Naive thymus-derived CD4-positive, alpha-beta T cell (primary cell): ENCODE measurements at places on chromosomes 13 and 19. TPM values are rescaled to one million over a fixed set of nuclear protein-coding genes. Genes with fewer than 3 reads are reported as not detected.

GRCh38 chr13:61036715-61037114 is 378.9 kb downstream of the PCDH20 start:
- DNase-seq: no peak

DNA sequence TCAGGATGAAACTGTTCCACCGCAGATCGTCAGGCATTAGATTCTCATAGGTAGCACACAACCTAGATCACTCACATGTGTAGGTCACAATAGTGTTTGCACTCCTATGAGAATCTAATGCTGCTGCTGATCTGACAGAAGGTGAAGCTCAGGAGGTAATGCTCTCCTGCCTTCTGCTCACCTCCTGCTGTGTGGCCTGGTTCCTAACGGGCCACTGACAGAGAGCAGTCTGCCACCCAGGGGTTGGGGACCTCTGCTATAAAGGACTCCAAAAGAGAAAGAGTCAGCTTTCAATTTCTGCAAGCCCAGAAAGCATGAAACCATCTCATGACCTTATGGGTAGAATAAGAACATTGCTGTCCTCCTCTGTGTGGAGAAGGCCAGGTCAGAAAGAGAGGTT is 43.5 kb upstream of the PCCA start:
- no peak for DNase-seq

DNA sequence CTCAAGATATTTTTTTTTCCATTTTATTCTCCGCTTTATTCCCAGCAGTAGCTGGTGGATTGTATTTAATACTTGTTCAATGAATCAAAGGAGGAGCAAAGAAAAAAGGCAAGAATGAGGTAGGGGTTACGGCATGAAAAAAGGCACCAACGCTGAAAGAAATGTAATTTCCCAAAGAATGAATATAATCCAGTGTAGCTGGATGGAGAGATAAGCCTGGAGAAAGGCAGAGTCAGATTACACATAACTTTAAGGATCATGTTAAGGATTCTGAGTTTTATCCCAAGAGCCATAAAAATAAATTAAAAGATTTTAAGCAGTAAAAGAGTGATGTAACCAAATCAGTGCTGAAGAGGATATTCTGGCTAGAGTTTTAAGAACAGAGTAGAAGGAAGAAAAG is 67.7 kb downstream of the RBM26 start:
- no peak for DNase-seq

- no peak for DNase-seq
Observed at GRCh38 chr13:40777166-40777808, 6.3 kb upstream of the MRPS31 start.

CABP5 gene
- total RNA-seq: not detected
